ENCODE measurements at places on chromosomes 6 and 20. TPM values are rescaled to one million over a fixed set of nuclear protein-coding genes. Genes with fewer than 3 reads are reported as not detected.

DNA sequence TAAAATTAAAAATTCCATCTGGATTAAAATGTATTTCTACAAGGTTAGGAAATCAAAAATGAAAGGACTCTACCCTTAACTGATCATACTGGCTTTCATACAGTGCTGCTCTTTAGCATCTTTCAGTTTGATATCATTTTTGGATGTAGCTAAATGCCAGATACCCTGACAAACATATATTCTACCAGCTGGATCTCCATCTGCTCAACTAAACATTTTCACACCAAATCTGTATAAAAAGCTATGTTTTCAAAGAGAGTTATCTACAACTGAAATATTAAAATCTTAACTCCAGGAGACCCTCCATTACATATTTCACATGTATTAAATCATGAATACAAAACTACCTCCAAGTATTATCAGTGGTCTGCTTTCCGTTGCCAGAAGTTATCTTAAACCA, 95.7 kb downstream of the EPHA7 start:
- DNase-seq, result no peak

DNA sequence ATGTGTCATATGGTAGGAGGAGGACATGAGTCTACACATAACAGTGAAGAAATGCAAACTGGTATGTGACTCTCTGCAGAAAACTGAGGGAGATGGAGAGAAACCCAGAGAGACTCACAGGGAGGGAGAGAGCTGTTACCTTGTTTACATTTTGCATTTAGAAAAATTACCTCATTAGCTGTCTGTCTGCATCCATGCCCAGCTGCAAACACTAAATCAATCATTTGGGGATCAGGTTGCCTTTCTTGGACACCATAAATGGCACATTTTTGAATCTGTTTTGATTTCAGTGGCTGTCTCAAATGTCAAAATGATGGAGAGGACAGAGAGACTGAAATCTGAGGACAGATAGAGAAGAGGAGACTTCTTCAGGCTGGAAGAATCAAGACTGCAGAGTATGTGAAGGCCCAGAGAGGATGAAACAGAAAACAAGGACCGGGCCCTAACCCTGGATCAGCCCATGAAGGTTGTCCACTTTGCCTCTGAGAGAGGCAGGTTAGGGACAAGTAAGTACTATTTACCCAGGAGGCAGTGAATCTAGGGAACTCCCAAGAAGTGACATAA, 92.2 kb downstream of the UNC5CL start:
- no peak for DNase-seq

GRCh38 chr6:56292505-56293181, 45.3 kb upstream of the COL21A1 start:
- DNase-seq, result peak; percentile 53

DNA sequence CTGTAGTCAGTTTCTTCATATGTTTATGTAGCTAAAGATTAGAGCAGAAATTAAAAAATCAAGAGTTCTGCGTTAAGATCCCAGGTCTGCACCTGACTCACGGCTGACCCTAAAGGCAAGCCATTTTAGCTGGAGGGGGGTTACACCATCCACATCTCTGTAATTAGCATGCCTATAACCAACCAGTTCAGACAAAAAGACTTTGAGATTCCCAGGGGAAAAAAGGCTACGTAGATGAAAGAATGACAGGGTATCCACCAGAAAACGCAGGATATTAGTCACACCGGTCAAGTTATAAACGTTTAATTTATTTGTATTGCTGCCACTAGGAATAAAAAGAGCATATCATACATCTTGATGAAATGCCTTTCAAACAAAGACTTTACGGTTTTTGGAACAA, 299.1 kb downstream of the FOXC1 start:
- no peak for DNase-seq

TSBP1 gene
- polyA plus RNA-seq, result not detected

- peak; percentile 23 for DNase-seq
Observed at GRCh38 chr20:46174469-46175126, 56.5 kb downstream of the CD40 start.

MUCL3 gene
- polyA plus RNA-seq, result 0.03 TPM

HLA-DRB5 gene
- 54.5 TPM for polyA plus RNA-seq

DNA sequence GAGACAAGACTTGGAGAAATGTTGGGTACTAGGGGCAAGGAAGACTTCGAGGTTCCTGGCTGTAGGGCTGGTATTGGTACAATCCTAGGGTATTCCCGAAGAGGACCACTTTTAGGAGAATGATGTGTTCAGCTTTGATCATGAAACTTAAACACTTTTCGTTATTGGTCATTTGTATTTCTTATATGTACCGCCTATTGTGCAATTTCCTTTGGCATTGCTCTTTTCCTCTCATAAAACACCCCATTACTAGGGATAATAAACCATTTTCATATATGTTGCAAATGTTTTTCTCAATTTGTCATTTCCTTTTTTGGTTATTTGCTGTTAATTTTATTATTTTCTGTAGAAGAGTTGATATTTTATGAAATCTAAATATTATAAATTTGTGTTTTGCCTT, 18.9 kb upstream of the ARFGEF3 start:
- DNase-seq, result no peak

DNA sequence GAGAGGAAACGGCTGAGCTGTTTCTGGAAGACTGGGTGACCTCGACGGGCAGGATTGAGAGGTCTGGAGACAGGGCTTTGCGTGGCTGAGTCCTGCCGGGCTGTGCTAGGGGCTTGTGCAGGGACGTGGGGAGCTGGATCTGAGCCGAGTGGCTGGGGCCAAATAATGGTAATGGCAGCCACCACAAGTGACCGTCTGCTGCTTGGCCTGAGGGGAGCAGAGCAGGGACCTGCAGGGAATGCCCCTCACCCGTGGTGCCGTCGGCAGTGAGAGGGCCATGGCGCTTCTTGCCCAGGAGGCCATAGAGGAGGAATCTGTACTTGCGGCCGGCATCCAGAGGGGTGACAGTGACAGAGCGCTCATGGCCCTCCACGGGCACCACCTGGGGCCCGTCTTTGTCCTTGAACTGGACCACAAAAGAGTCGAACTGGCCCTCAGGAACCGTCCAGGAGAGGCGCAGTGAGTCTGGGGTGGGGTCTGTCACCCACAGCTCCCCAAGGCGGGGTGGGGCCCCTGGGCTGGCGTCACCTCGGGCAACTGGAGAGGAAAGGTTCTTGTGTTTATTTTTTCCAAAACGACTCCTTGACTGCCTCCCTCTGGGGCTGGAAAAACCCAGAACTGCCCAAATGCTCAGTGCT, 31.8 kb downstream of the CYP21A2 start:
- DNase-seq, result no peak

REM1 gene
- 0.57 TPM for polyA plus RNA-seq

DNA sequence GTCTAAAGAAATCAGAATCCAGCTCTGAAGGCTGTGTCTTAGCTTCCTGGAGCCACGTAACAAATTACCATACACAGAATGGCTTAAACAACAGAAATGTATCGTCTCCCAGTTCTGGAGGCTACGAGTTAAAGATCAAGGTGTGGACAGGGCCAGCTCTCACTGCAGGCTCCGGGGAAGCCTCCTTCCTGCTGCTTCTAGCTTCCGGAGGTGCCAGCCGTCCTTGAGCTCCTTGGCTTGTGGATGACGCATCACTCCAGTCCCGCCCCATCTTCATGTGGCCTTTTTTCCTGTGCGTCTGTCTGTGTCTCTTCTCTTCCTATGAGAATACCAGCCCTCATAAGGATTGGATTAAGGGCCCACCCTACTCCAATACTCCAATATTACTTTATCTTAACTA, 319.1 kb upstream of the QKI start:
- no peak for DNase-seq

- DNase-seq, result no peak
Observed at GRCh38 chr20:32140603-32141002, 31.1 kb downstream of the TM9SF4 start.

GRCh38 chr6:36609582-36609981, 15.4 kb downstream of the SRSF3 start:
- no peak for DNase-seq

HRH3 gene
- not detected for polyA plus RNA-seq

DNA sequence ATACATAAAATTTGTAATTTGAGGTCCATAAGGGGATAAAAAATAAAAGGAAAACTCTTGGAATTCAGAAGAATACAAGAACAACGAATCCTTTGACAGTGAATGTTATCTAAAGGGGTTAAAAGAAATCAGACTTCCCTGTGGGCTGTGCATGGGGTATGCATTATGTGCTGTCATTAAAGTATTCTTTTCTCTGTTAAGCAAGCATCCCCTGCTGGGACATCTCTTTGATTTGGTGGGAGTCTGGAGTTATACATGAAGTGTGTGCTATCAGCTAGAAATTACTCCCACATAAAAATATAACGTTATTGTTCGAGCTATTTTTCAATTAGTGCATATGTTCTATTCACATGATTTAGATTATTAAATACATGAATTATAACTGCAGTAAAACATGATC, 195.2 kb downstream of the CENPW start:
- DNase-seq, result no peak

DNA sequence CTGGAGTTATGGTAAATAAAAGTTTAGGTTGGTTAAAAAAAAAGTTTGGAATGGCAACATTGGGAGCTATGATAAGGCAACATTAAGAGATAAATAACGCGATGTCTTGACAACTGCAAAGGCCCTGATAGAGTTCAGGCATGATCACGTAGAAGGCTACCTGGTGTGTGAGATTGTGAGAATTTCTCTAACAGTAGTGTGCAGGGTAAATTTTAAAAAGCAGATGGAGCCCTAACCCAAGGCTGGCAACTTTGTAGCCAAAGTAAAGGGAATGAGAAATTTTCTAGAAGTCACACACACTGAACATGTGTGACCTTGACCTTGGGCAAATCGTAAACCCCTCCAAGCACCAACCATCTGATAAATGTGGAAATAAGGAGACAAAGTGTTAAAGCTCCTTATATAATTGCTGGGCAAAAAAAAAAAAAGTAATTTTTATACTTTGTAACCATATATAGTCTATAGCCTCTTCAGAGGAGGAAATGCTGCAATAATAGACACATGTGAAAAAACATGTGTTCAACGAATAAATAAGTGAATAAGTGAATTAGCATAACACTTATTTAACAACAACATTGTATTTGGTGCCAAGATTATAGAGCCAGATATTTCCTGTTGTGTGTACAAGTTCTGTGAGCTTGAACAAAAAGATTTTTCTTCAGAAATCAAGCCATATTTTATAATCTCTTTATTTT, 18.2 kb downstream of the KCNQ5 start:
- no peak for DNase-seq

- peak; percentile 82 for DNase-seq
Observed at GRCh38 chr6:21831521-21832291, 238.2 kb downstream of the SOX4 start.

DNA sequence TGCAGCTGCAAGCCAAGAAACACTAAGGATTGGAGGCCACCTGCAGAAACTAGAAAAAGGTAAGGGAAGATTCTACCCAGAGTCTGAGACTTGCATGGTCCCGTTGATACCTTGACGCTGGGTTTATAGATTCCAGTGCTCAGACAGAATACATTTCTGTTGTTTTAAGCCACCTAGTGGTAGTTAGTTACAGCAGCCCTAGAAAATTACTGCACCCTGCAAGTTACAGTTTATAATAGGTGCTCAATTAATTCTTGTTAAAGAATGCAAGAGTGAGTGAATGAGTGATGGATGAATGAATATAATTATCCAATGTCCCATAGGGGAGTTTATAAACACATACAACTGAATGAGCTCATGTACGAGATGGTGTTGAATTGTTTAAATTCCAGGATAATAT, 453.1 kb upstream of the SLC35B3 start:
- no peak for DNase-seq

DNA sequence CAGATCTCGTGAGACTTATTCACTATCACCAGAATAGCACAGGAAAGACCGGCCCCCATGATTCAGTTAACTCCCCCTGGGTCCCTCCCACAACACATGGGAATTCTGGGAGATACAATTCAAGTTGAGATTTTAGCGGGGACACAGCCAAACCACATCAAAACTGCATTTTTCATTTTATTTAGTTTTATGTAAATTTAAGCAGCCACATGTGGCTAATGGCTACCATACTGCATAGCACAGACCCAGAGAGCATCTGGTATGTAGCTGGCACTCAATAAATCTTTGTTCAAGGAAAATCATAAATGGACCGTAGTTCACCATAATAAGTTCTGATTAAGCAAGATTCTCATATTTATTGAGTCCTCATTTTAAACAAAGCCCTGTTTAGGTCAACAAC, 15.3 kb downstream of the GFOD1 start:
- DNase-seq, result no peak

DNA sequence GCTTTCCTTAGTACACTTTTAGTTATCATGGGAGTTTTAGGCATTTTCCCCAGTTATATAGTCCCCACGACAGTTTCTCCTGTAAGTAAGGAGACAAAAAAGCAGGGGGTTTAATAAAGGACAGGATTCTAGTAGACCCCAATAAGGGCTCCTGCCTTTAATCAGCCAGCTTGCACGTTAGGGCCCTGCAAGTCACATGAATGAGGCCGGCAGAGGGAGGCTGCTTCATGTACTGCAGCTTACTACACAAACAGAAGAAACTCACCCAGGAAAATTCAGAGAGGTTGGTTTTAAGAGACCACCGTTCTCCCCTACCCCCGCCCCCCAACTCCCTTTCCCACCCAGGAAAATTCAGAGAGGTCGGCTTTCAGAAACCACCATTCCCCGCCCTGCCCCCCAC, 229.7 kb upstream of the MOCS1 start:
- no peak for DNase-seq

DNA sequence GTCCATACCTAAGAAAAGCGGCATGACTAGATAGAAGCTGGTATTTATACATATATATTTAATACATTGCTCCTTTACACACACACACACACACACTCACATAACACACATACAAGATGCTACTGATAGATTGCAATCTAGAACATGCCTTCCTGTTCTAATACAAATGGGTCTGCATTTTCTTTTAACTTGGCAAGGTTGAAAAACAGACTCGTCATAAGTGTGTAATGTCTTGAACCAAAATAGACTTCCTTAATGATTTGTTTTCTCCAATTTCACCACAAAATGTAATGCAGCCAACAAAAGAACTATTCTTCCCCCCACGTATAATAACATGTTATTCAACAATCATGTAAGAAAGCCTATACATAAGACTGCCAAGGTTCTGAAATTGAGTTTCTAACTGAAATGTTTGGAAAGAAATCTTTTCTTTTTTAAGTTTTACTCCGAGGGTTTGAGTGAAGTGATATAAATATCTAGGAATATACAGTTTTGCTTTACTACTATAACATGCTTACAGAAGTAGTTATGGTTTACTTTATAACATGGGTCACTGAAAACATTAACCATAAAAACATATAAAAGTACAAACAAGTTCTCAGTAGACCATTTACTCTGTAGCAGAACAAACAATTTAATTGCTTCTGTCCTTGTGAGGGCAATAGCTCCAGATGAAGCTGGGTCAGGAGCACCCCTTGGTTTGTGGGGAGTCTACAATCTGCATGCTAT, 207.5 kb downstream of the FOXC1 start:
- DNase-seq, result no peak

GRCh38 chr20:2698186-2698817, 5.7 kb downstream of the EBF4 start:
- DNase-seq, result no peak

KCNK5 gene
- polyA plus RNA-seq, result 11.9 TPM

GRCh38 chr6:138293428-138294395, 75.4 kb upstream of the PBOV1 start:
- no peak for DNase-seq

- no peak for DNase-seq
Observed at GRCh38 chr6:108348655-108349349, 53.9 kb downstream of the AFG1L start.

- DNase-seq, result peak; percentile 60
Observed at GRCh38 chr6:149037051-149037671, 280.4 kb upstream of the TAB2 start.
